ENCODE measurements at places on chromosomes 1 and 21.

DNA sequence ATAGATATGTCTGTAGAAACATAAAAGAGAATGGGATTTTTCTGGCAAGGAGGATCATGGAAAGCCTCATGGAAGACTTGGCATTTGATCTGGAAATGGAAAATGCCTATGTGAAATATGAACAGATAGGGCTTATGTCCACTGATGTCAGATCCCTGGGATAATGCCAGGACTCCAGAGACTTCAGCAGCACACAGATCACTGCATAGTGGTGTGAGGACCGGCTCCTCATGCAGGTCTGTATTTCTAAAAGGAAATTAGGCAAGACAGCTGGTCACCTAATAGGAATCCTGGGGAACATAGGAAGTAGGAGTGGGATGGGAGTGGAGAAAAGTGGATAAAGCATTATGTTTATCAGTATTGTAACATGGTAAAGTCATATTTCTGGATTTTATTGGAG lies 56.8 kb upstream of the IPO9 start:
- no peak for DNase-seq

DNA sequence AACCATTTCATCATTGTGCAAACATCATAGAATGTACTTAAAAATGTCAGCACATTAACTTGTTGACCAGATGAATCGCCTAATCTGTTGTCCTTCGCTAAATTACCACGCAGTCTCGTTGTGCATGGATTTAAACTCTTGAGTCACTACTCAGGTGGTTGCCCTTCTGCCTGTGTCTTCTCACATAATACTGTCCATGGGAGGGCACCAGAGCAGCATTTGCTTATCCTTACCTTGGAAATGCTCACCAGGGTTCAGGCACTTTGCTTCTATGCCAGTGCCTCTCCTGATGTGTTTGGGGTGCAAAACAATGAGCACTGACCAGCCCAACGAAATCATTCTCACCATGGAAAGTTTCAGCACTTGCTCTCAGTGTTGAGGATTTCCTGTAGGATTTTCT lies 559.9 kb downstream of the RWDD3 start:
- no peak for DNase-seq

DNA sequence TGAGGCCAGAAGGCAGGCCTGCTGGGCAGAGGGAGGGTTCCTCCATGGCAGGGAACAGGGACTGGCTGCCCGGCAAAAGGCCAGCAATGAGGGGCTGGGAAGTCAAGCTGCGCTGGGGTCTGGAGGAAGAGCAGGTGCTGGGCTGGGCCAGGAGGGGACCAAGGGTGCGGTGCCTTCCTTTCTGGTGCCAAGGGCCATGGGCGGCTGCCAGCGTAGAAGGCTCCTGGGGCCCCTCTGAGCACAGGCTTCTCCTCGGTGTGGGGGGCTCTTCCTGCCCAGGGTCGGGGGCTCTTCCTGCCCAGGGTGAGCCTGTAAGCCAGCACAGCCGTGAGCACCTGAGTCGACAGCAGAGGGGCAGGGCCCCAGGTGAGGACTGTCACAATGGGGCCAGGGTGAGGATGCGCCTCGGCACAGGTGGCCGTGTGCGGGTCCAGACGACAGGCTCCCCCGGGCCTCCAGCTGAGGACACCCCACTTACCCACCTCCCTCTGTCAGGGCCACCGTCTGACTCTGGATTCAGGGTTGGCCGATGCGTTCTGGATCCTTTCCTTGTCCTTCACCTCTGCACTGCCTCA lies 10.7 kb upstream of the DNMT3L start:
- DNase-seq: no peak

GRCh38 chr21:45455674-45456583 lies 51.0 kb downstream of the COL18A1 start:
- no peak for DNase-seq

DNA sequence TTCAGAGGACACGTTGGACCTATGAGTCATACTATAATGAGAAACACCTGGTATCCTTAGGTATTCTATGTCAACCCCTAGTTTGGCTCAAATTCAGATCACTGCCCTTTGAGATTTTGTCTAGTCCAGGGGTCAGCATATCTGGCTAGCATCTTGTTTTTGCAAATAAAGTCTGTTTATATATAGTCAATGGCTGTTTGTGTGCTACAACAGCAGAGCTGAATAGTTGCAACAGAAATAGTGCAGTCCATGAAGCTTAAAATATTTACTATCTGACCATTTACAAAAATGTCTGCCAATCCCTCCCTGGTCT lies 48.5 kb upstream of the EDEM3 start:
- DNase-seq: no peak

DNA sequence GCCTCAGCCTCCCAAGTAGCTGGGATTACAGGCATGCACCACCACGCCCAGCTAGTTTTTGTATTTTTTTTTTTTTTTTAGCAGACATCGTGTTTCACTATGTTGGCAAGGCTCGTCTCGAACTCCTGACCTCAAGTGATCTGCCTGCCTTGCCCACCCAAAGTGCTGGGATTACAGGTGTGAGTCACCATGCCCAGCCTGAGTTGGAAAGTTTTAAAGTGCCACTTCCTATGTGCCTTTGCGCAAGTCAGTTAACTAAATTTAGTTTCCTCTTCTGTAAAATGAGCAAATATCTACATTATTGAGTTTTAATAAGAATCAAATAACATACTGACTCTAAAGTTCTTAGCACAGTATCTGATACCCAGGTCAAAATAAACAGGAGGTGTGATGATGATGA lies 12.4 kb downstream of the SLC19A2 start:
- DNase-seq: no peak

DNA sequence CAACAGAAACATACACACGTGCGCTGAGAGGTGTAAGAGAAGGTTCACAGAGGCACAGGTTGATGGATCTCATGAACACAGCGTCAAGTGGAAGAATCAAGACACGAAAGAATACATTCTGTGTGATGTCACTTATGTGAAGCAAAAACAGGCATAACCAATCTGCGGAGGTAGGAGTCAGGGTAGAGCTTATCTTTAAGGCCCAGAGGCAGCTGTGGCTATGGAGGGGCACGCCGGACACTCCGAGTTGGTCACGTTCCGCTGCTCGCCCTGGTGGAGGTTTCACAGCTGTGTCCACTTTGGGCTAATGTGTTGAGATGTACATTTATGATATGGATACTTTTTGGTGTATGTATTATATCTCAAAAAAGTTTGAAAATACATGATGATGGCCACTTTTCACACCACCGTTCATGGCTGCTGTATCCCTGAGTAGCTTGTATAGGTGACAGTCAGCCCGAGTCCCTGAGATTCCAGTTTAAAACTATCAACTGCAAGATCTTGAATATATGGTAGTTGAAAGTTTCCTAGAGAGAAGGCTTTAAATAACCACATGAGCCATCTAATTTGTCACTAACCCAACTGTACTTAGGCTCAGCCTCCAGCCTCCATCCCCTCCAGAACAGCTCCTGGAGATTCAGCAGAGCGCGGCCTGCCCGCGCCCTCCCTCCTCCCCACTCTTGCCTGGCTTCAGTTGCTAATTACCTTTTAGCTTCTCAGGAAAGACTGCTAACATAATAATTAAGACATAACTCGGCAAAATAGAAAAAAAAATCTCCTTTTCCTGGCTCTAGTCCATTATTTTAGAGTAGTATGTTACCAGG lies 6.7 kb upstream of the ADARB1 start:
- DNase-seq: no peak

DNA sequence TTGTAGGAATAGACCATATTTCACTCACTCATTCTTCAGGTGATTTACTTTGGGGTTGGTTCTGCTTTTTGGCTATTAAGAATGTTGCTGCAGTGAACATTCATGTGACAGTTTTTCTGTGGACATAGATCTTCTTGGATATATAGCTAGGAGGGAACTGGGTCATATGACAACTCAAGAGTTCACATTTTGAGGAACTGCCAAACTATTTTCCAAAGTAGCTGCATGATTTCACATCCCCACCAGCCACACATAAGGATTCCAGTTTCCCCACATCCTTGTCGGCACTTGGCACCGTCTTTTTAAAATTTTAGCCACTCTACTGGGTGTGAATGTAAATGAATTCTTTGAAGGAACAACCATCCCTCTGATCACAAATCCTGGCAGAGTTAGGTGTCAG lies 126.0 kb downstream of the PRDM2 start:
- no peak for DNase-seq

GRCh38 chr1:9909234-9910046 lies 629 bp downstream of the CTNNBIP1 start:
- no peak for DNase-seq

GRCh38 chr1:23984417-23985186 lies 4.5 kb upstream of the SRSF10 start:
- no peak for DNase-seq

GRCh38 chr1:110305900-110306420 lies 33.2 kb upstream of the RBM15 start:
- DNase-seq: no peak

DNA sequence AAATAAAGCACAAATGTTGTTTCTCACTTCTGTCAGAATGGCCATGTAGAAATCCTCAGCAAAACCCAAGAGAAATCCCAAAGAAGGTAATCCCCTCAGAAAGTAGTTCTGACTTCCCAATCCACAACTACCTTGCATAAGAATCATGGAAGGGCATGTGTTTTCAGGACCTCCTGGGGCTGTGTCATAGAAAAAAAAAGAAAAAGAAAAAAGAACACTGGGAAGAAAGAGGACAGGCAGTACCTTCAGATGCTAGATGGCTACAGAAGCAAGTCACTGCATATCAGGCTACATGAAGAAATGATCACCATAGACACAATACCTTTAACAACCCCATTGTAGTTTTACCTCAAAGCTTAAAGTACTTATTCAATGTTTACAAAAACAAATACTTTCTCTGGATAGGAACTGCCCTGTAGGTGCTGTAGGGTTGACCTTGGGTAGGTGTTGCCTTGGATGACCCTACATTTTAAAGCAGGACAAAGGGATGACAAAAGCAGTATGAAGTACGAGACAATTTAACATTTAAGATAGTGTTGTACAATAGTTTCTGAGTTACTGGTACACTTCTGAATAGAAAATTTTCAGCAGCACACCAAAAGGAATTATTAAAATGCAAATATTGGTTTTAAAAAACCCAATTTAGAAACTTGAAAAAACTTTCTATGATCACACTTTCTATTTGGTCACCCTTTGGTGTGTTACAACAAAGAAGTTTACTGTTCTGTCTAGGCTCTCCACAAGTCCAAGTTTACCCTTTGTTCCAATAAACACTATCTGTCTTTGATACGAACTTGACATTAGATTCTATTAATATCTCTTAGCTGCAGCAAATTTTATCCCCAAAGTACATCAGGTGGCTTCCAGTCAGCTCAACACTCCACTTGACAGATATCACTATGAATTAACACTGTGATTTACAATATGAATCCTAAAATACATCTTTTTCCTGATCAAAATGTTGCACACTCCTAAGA lies 5.0 kb downstream of the TRIT1 start:
- no peak for DNase-seq

DNA sequence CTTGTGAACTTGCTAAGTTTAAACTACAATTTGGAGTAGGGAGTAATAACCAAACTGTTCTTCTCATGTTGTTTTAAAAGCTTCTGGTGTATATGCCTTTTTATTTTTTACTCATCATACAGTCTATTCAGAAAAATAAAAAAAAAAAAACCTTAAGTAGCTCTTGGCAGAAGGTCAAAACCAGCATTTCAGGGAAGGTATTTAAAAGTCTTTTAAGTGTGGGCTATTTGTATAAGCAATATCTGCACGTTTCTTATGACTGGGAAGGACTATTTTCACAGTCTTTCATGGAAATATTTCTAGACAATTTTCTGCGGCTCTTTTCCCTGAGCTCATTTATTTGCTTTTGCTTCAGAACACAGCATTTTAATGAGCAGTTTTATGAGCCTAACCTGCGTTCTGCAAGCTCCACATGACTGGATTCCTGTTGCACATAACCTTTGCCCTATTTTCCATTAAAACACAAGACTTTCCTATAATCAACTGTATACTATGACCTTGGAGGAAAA lies 60.9 kb upstream of the C1orf105 start:
- no peak for DNase-seq

- no peak for DNase-seq
These were observed 18.5 kb upstream of the SEMA4A start for GRCh38 chr1:156134716-156135435.

GRCh38 chr1:69409731-69410456 lies 157.8 kb upstream of the LRRC7 start:
- DNase-seq: no peak

DNA sequence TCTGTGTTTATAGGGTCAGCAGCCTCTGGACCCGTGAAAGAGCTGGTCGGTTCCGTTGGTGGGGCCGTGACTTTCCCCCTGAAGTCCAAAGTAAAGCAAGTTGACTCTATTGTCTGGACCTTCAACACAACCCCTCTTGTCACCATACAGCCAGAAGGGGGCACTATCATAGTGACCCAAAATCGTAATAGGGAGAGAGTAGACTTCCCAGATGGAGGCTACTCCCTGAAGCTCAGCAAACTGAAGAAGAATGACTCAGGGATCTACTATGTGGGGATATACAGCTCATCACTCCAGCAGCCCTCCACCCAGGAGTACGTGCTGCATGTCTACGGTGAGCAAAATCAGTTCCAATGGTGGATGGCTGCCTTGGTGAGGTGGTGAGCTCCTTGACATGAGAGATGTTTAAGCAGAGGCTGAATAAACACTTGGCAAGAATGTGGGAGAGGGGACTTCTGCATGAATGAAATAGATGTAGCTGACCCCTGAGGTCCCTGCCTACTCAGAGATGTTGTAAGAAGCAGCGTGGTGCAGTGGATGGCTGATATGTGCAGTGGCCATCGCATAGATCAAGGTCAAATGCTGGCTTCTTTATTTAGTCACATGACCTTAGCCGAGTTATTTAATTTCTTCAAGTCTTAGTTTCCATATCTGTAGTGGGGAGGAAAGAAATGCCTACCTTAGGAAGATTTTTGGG lies 9.3 kb downstream of the SLAMF7 start:
- no peak for DNase-seq

- DNase-seq: no peak
These were observed 12.9 kb downstream of the STX12 start for GRCh38 chr1:27785781-27786455.

DNA sequence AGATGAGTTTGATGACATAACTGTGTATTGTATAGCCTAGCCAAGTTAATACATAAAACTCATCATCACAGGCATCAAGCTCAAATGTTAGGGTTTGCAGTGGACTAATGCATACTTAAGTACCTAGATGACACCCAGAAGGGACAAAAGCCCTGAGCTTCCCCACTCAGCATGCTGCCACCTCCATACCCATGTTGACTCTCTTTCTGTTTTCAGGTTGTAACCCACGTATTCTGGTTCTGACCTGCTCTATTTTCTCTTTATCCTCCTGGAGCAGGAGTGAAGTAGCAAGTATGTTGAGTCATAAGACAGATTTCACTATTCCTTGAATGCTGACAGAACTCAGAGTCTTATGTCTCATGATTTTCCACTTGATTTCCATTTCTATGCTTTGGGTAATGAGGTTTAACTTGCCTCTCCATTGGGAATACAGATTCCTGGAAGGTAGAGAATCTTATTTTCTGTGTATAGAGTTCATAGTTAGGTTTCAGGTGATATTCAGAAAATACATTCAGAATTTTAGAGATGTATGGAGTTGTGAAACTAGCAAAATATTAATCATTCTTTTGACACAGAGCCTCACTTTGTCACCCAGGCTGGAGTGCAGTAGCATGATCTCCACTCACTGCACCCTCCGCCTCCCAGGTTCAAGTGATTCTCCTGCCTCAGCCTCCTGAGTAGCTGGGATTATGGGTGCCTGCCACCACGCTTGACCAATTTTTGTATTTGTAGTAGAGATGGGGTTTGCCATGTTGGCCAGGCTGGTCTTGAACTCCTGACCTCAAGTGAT lies 122.5 kb upstream of the KCNJ15 start:
- DNase-seq: no peak

- DNase-seq: no peak
These were observed 16.7 kb upstream of the LYST start for GRCh38 chr1:235883261-235883927.
